ENCODE measurements at places on chromosomes 4 and X. TPM values are rescaled to one million over a fixed set of nuclear protein-coding genes. Genes with fewer than 3 reads are reported as not detected.

The RRH gene
- total RNA-seq = not detected

- no peak for DNase-seq
Observed at GRCh38 chrX:94722578-94722977, 1048.6 kb downstream of the FAM133A start.

GRCh38 chr4:86359944-86360478, at the start of gene MAPK10:
MAPK10 (minus strand) TSS chr4:86360053.
- peak; percentile 64 for DNase-seq

GRCh38 chr4:28879178-28879577, 1841.0 kb upstream of the PCDH7 start:
- DNase-seq = no peak

The ZNF827 gene
- total RNA-seq = 23.0 TPM

- DNase-seq = no peak
Observed at GRCh38 chr4:176883681-176884418, 91.1 kb upstream of the VEGFC start.

- no peak for DNase-seq
Observed at GRCh38 chr4:138555584-138555983, 313.4 kb upstream of the SLC7A11 start.

- no peak for DNase-seq
Observed at GRCh38 chr4:154013576-154013975, 224.7 kb upstream of the SFRP2 start.

- DNase-seq = no peak
Observed at GRCh38 chr4:167717495-167717894, 374.8 kb upstream of the ANXA10 start.

The INPP4B gene
- total RNA-seq = 45.7 TPM

DNA sequence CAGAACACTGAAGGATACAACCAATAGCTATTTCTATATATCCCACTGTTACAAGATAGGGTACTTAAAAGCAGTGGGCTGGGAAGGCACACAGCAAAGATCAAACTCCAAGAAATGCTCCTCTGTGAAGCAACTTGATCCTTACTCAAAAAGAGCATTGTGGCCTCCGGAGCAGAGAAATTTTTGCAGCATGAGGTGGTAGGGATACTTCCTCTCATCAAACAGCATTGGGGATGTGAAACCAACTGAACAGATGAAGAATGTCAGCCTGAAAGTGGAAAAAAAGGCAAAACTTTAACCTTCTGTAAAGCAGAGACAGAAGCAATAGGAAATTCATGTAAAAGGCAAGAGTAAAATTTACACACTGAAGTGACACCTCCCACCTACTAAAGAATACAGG, 92.2 kb downstream of the HUWE1 start:
- DNase-seq = no peak

- no peak for DNase-seq
Observed at GRCh38 chrX:20315140-20315539, 48.4 kb upstream of the RPS6KA3 start.

GRCh38 chr4:67342291-67342690, 203.0 kb downstream of the CENPC start:
- no peak for DNase-seq

- DNase-seq = no peak
Observed at GRCh38 chr4:186760576-186760975, 36.9 kb upstream of the FAT1 start.

The PTCHD1 gene
- total RNA-seq = not detected

GRCh38 chr4:87003266-87003665, 68.5 kb downstream of the AFF1 start:
- DNase-seq = no peak

- DNase-seq = no peak
Observed at GRCh38 chr4:146415829-146416228, 105.9 kb downstream of the SLC10A7 start.

- no peak for DNase-seq
Observed at GRCh38 chr4:87179751-87180150, 40.7 kb downstream of the KLHL8 start.

DNA sequence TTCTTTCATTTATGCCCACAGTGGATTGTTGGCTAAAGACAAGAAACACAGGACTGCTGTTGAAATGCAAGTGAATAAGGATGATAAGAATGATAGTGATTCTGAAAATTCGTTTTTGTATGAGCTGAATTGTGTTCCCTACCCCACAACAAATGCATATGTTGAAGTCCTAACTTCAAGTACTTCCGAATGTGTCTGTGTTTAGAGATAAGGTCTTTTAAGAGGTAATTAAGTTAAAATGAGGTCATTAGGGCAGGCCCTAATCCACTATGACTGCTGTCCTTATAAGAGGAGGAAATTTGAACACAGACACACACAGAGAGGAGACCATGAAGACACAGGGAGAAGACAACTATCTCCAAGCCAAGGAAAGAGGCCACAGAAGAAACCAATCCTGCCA, 126.6 kb upstream of the ACSL4 start:
- DNase-seq = no peak

DNA sequence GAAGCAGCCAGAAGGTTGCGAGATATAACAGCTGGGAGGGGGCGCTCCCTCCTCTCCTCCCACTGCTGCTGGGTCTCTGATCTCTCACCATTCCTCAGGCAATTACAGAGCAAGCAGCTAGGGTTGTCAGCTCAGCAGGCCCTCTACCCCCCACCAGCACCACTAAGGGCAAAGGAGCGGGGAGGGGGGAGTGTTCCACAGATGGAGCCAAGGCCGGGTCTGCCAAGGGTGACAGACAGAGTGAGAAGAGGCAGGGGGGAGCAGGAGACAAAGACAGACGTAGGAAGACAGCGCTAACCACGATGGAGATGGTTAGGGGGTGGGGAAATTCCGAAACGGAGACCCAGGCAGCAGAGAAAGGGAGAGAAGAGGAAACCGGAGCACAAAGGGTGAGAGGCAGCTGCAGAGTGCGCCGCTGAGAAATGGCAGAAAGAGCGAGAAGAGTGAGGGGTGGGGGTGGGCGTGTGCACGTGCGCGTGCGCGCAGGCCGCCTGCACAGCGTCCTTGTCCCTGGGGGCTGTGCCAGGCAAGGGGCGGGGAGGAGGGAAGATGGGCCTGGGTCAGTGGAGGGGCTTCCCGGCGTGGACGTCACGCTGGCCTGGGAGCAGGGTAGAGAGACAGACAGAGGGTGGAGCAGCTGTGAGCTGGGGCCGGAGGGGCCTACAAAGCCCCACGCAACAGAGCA, 6.9 kb downstream of the L1CAM start:
- peak; percentile 42 for DNase-seq

DNA sequence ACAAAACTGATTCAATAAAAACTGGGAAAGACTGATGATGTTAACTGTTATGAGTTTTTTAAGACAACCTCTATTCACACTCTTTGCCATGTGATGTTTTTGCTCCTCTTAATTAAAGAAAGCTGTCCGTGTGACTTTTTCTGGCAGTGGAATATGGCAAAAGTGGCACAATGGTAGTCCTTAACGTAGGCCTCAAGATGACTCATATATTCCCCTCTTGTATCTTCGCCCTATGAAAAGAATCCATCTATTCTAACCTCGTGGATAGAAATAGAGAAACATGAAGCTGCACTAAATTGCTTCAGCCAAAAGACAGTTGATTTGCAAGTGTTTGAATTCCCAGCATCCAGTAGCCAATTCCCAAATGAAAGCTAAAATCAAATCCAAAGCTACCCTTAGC, 603.8 kb upstream of the PCDH7 start:
- DNase-seq = no peak

DNA sequence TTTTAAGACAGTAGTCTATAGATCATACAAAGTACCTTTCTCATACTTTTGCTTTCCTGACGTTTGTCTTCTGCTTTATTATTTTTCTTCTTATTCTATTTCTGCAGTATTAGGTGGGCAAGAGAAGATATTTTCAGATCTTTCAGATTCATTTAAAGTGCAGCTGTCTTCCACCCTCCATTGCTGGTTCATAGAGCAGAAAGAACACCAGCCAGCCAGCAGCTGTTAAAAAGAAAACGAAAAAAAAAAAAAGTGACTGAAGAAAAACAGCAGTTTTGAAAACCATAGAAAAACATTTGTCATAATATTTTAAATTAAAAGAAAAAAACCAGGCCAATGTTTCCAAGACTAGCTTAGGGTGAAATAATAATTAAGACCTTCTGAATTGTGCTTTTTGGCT, 42.9 kb downstream of the SMAD1 start:
- DNase-seq = no peak
